Glutamatergic neuron (in vitro differentiated cells): ENCODE measurements at places on chromosomes 13 and 19. TPM values are rescaled to one million over a fixed set of nuclear protein-coding genes. Genes with fewer than 3 reads are reported as not detected.

B3GNT3 gene
- total RNA-seq, result not detected

NLRP5 gene
- total RNA-seq, result not detected

KCNJ14 gene
- total RNA-seq, result 1.0 TPM

ZNF480 gene
- total RNA-seq, result 21.8 TPM

TEX26 gene
- total RNA-seq, result not detected

ZNF253 gene
- 56.0 TPM for total RNA-seq

CAMSAP3 gene
- total RNA-seq, result 47.6 TPM

EHD2 gene
- 7.6 TPM for total RNA-seq

FLT3 gene
- total RNA-seq, result not detected

MRPS31 gene
- 28.8 TPM for total RNA-seq

CRLF1 gene
- total RNA-seq, result 55.3 TPM

FAM124A gene
- 3.7 TPM for total RNA-seq

LILRB4 gene
- 0.44 TPM for total RNA-seq

OVOL3 gene
- total RNA-seq, result not detected

ELSPBP1 gene
- total RNA-seq, result not detected

URAD gene
- not detected for total RNA-seq

LILRA1 gene
- not detected for total RNA-seq

KCNN4 gene
- 0.44 TPM for total RNA-seq

CYP2A6 gene
- not detected for total RNA-seq

PSG7 gene
- total RNA-seq, result not detected

NRTN gene
- total RNA-seq, result 1.2 TPM

DMAC2 gene
- total RNA-seq, result 99.4 TPM

UBE2L5 gene
- total RNA-seq, result not detected

MBD3L2 gene
- 1.5 TPM for total RNA-seq

CGB1 gene
- not detected for total RNA-seq

ZNF66 gene
- total RNA-seq, result 20.0 TPM

ICAM5 gene
- 3.6 TPM for total RNA-seq

PIBF1 gene
- total RNA-seq, result 20.3 TPM

NLRP11 gene
- 0.34 TPM for total RNA-seq

CEACAM16 gene
- not detected for total RNA-seq

METTL21C gene
- total RNA-seq, result not detected

CGB2 gene
- total RNA-seq, result not detected

NCR1 gene
- total RNA-seq, result not detected

GJB2 gene
- not detected for total RNA-seq

RFPL4A gene
- total RNA-seq, result not detected

ALOX5AP gene
- 0.81 TPM for total RNA-seq

PLEKHF1 gene
- 0.96 TPM for total RNA-seq

OSCAR gene
- not detected for total RNA-seq

CBY2 gene
- total RNA-seq, result not detected

CDC34 gene
- total RNA-seq, result 136 TPM

ZNF878 gene
- total RNA-seq, result 1.6 TPM

IGFLR1 gene
- total RNA-seq, result 4.7 TPM

ZNF442 gene
- total RNA-seq, result 1.2 TPM

CYP4F8 gene
- total RNA-seq, result not detected

FIZ1 gene
- total RNA-seq, result 26.0 TPM
